ENCODE measurements at places on chromosomes 3 and 15.
A peak's percentile ranks its signal among the peaks of the same experiment; 100 is the strongest.

DNA sequence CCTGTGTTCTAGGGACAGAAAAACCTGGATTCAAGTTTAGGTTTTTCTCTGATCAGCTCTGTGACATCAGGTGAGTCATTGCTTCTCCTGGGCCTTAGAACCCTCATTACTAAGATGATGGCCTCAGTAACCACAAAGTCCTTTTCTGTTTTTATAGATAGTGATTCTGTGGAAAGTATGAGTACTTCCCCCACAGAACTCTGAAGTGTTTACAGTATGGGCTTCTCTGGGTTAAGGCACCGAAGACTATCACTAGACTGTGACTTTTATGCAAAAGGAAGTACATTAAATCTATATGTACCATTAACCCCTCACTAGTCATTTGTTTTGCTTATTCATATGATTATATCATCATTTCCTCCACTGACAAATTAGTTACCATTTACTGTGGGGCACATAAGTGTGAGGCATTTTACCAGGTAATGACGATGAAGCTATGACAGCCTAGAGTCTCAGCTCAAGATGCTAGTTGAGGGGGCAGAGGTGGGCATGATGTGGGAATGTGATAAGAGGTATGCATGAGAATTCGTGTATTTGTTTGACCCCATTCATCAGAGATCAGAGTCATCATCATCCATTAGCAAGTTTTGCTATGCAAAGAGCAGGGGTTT lies 15.0 kb upstream of the RORA start:
- DNase-seq = no peak

DNA sequence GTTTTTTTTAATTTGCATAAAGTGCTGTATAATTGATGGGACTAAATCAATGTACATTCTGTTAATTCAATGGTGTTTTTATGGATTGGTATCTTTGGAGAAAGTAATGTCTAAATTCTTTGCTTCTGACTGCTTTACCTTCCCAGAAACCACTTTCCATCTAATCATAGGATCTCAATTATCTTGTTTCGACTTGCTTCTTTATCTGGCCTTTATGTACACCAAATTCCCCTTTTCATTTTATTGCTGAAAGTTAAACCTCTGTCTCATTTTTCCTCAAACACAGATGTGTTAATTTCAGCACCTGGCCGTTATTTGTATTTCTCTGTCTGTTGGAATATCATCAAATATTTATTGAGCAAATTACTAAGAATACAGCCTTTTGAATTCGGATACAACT lies 287.3 kb upstream of the GBE1 start:
- no peak for DNase-seq

- no peak for DNase-seq
Measured at GRCh38 chr3:61650719-61651410, 89.5 kb downstream of the PTPRG start.

GRCh38 chr15:53037904-53038654 lies 247.9 kb upstream of the ONECUT1 start:
- no peak for DNase-seq

DNA sequence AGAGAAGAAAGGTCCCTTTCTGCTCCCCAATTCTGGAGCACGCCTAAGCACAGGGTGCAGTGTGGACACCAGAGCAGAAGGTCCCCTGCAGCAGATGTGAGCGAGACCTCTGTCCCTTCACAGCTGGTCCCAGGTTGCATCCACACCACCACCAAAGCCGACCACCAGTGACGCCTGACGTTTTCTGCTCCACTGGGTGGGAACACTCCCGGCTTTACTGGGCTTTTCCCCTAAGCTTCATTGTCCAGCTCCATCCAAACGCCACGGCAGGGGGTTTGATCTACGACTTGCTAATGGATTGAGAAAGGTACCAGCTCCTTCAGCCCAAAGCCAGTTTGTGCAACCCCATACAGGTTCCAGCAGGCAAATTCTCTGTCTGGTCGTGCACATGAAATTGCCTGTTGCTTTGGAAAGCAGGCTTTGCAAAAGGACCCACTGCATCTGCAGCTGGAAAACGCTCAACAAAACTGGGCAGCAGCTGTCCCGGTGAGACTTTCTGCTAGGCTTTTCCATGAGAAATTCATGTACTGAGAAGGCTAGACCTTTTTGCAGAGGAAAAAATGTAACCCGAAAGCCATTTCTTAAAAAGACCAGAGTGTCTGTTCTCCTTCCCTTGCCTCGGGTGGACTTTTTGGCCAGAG lies 31.1 kb downstream of the ADAMTS17 start:
- no peak for DNase-seq

DNA sequence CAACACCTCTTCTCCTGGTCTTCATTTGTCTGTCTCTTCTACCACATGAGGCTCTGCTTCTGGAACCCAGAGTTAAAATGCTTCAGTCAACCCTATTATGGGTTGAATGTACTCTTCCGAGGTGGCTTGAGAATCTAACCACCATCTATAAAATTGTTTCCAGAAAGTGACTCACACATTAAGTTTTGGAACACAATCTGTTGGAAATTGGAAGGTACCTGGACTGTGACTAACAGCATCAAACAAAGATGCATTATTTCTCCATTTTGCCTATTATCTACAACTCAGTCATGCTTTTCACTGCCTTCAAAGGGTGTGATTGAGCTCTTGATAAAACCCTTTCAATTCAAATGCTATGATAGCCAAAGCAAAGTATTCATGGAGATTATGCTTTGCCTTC lies 499.0 kb upstream of the SEMA6D start:
- no peak for DNase-seq

GRCh38 chr3:63863150-63864007 lies at the start of the genes ATXN7 and THOC7:
TSS of gene ATXN7 (plus strand) at chr3:63863867. CDS start at chr3:63912599, 48,732 bp downstream.
TSS of gene THOC7 (minus strand) at chr3:63863805. CDS start at chr3:63863790, 15 bp downstream.
- DNase-seq = peak; percentile 4

GRCh38 chr3:111610612-111611054 lies 15.5 kb upstream of the ZBED2 start:
- DNase-seq = no peak

GRCh38 chr15:41978534-41978933 lies 6.2 kb upstream of the EHD4 start:
- no peak for DNase-seq

DNA sequence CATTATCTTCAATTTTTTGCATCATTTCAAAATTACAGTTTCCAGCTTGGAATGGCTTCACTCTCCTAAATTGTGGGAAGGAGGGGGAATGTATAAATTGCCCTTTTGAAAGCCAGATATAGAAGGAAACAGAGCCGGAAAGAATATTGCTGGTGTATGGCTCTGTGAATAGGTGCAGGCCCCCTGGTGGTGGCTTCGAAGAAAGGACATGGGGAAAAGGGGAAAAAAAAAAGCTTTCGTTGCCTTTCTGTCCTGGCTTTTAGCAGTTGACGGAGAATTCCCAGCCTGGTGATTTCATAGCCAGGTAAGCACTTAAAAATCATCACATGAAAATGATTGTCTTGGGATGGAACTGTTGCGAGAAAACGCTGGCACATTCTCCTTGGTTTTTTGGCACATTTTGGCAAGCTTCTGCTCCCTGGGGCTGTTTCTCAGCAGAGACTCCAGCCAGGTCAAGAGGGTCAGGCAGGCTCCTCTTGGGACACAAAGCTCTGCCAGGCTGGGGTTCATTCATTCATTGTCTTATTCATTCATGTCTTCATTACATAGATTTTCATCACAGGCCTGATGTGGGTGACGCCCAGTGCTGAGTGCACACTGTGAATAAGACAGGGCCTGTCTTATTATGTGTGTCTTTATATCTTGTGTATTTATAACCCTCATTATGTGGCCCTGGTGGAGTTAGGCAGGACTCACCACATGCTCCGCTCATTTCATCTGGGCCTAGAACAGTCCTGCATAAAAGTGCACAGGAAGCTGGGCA lies 300.0 kb upstream of the TPM1 start:
- DNase-seq = peak; percentile 50

- DNase-seq = no peak
Measured at GRCh38 chr3:138688871-138689299, 80.3 kb downstream of the FAIM start.

- no peak for DNase-seq
Measured at GRCh38 chr3:129845956-129846355, 47.6 kb downstream of the TMCC1 start.

DNA sequence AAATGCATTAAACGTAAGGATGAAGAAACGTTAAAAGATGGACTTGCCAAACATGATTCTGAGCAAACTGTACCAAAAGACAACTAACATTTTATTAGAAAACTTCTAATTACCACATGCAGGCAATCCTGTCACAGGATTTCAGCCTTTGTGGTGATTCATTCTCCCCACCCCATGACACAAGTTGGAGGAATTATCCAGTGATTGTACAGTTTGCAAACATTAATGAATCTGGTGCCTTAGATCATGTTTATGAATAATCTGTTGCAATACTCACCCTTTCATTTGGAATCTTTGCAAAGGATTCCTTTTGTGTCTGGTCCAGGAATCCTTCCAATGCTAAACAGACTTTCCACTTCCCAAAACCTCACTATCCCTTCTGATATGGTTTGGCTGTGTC lies 23.3 kb upstream of the ERC2 start:
- no peak for DNase-seq

DNA sequence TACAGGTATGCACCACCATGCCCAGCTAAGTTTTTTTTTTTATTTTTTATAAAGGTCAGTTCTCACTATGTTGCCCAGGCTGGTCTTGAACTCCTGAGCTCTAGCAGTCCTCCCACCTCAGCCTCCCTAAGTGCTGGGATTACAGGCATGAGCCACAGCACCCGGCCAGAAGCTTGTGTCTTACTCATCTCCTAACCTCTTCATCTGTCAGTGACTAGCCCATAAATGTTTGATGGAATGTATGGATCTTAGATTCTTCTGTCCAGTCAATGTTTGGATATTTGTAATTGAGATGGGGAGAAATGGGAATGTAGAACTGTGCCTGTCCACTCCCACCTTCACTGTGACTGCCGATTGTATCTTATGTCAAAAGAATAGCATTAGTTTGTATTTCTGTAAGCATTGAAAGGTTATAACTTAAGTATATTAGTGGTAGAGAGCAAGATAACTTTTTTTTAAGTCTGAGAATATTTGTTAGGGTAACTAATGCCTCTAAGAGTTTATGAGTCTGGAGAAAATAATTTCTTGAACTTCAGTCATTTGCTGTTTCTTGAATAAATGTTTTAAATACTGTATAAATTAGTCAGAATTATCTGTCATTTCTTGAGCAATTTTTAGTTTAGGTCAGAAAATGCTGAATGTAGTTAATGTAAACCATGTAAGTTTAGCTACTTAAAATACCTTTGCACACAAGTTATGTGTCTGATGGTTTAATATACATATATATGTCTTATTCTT lies 215.3 kb upstream of the CGNL1 start:
- DNase-seq = no peak

DNA sequence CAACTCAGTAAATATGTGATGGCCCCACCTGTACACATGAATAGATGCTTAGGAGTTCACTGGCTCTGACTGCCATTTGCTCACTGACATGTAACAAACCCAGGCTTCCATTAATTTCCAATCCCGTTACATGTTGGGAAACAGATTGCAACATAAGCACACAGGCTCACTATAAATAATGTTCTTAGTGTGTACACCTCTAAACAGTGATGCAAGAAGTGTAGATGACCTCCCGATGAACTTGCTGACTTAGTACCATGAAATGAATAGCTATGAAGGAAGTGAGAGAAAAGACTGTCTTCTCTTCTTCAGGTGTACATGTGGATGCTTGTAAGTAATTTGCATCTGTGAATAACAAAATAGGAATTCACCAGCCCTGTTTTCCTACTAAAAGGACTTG lies 21.4 kb upstream of the FSIP1 start:
- no peak for DNase-seq

GRCh38 chr3:137987723-137988122 lies 22.2 kb upstream of the CLDN18 start:
- no peak for DNase-seq

DNA sequence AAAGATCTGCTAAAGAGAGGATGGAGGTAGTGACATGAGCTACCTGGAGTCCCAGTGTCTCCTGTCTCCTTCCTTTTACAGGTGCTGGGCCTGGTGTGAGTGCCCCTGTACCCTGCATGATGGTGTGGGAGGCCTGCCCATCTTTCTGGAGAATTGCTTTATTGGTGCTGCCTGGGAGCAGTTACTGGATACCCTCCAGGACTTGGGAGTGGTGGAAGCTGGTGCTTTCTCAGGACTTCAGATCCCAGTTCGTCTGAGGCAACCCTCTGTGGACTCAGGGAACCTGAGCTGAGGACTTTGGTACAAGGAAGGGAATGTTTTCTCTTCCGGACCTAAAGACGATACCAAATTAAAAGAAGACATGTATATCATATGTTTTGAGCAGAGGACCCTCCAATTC lies 18.3 kb upstream of the NUDT16 start:
- DNase-seq = no peak

- DNase-seq = no peak
Measured at GRCh38 chr3:188518416-188518815, 364.5 kb downstream of the LPP start.

DNA sequence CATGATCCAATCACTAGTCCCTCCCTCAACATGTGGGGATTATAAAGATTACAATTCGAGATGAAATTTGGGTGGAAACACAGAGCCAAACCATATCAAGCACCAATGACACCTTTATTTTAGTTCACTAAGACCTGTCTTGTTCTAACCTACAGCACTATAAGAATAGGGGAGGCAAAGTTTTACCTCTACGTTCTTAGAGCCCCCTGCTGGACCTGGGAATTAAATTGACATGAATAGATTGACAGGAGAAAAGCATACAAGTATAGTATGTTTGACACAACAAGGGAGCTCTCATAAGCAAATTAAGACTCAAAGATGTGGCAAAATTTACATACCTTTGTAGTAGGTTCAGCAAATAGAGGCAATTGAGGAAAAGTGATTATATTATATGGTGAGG lies 974.4 kb upstream of the ALCAM start:
- DNase-seq = no peak

- DNase-seq = no peak
Measured at GRCh38 chr15:48604567-48604966, 40.9 kb downstream of the FBN1 start.

GRCh38 chr3:14347110-14347509 lies 55.3 kb upstream of the SLC6A6 start:
- DNase-seq = no peak

DNA sequence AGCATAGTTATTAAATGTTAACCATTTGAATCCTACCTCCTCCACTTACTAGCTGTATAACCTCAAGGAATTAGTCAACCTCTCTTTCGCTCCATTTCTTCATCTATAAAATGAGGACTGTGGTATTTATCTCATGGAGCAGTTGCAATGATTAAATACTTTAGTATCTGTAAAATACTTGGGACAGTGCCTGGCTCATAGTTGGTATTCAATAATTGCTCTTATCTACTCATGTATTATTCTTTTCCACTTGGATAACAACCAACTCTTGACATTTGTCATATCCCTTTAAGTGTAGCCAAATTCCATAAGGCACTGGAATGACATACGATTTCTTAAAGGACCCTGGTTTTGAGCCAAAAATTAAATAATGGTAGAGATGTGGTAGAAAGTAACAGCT lies 72.0 kb downstream of the FSIP1 start:
- no peak for DNase-seq

DNA sequence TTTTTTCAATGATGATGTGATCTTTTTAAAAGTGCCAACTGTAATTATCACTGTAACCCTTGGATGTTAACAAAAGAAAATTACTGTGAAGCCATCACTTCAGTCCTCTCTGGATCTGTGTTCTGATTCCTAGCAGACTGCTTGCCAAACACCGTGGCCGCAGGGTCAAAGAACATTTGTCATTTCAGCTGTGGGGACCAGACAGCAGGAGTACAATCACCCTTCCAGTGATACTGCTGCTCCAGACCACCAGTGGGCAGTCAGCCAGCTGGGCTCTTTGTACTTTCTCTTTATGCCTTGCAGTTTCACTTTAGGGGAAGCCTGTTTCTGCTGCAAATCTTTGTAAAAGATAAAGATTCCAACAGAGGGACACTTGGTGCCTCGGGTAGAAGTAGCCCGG lies 770.0 kb downstream of the GRM7 start:
- no peak for DNase-seq
